ENCODE measurements at places on chromosomes 12 and 14.

DNA sequence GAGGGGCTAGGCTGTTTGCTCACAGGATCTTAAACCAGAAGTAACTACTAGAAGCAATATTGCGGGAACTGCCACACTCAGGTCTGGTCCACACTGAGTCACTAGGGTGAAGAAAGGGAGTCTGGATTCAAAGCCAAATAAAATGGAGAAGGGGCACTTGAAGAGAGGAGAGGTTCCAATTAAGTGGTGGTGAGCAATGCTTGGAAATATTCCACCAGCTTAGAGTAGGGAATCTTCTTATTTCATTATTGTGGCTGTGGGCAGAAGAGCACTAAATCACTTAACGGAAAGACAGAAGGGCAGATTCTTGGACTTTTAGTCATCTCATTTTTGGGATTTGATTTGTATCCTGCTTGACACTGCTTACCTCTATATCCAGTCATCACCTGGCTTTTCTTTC lies 48.6 kb upstream of the PPP1R12A start:
- DNase-seq = peak; percentile 96

GRCh38 chr12:31944299-31944698 lies 14.9 kb upstream of the RESF1 start:
- DNase-seq = no peak

DNA sequence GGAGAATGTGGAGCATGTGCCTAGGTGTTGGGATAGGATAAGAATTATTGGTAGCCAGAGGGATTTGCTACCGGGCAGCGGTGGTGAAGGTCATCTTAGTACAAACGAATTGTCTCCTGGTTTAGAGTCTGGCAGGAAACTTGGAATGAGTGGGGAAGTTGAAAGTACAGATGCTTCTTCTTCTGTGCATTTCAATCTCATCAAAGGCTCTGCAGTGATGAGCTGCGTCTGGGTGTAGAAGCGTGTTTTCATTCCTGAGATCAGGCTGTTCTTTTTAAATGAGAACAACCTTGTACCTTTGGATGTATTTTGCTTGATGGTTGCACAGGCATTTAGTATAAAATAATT lies 2.1 kb downstream of the WNK1 start:
- DNase-seq = peak; percentile 52

GRCh38 chr12:9667403-9668160 lies 1.9 kb upstream of the CLEC2D start:
- no peak for DNase-seq
